Neural progenitor cell (in vitro differentiated cells): ENCODE measurements at places on chromosomes 3 and 15.

GRCh38 chr15:29364426-29365078 lies 94.9 kb upstream of the NSMCE3 start:
- peak; percentile 34 for DNase-seq

GRCh38 chr15:77144492-77145070 lies 73.7 kb upstream of the TSPAN3 start:
- no peak for DNase-seq

GRCh38 chr3:7964899-7965298 lies 536.7 kb upstream of the LMCD1 start:
- peak; percentile 25 for DNase-seq

DNA sequence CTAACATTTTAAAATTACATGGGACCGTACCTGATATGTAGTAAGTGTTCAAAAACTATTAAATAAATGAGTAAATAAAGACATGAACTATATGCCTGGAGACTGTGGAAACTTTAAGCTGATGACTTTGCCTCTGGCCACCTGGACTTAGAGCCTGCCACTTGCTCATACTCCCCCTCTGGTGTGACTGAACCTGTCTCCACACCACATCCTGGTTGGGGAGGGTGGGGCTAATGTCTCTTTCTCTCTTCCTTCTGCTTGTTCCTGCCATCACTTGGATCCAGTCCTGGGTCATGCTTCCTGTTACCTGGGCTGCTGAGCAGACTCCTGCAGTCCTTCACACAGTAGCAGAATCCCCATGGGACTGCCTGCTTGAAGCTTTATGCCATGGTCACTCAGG lies 8.2 kb upstream of the TMEM158 start:
- DNase-seq: no peak

GRCh38 chr15:49984436-49984835 lies 134.6 kb downstream of the ATP8B4 start:
- DNase-seq: no peak

DNA sequence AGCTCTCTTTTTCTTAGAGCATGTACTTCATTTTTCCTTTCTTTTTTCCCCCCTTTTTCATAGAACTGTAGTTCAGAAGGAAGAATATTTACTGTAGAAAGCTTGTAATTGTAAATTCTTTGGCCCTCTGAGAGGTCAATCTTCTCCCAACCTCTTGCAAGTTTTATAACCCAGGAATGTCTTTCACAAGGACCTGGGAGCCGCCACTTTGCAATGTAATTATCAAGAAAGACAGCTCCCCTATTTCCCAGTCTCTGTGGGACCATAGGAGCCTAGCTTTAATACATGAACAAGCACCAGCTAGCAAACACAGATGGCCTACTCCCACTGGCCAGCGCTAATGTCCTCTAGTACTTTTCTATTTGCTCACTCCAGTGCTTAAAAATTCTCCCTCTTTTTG lies 51.4 kb downstream of the NFKBIZ start:
- DNase-seq: no peak

GRCh38 chr3:31760654-31761053 lies 220.4 kb downstream of the OSBPL10 start:
- no peak for DNase-seq

GRCh38 chr3:100252001-100252400 lies 8.8 kb upstream of the TBC1D23 start:
- no peak for DNase-seq

DNA sequence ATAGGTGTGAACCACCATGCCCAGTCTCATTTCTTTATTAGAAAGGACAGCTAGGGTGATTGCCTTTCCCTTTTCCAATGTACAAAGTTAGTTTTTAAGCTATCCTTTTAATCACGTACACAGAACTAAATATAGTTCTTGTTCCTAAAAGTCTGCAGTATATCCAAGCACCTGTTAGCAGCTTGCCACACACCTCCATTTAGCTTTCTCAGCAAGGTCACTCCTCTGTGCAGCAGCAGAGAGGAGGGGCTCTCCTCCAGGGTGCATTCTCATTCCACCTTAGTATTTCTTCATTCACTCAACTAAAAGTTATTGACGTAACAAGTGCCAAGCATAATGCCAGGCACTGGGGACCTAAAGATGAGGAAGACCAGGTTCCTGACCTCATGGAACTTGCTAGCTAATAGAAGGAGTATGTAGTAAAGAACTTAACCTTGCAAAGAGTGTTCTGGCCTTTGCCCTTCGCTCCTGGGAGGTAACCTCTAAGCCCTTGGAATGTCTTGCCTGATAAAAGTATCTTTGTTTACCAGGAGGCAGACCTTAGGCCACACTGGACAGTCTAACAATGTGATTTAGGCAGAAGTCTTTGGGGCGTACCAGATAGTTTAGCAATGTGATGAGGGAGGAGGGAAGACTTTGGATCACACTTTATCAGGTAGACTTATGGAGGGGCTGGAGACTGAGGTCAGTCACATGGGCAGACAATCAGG lies 12.7 kb upstream of the PTPN9 start:
- no peak for DNase-seq

DNA sequence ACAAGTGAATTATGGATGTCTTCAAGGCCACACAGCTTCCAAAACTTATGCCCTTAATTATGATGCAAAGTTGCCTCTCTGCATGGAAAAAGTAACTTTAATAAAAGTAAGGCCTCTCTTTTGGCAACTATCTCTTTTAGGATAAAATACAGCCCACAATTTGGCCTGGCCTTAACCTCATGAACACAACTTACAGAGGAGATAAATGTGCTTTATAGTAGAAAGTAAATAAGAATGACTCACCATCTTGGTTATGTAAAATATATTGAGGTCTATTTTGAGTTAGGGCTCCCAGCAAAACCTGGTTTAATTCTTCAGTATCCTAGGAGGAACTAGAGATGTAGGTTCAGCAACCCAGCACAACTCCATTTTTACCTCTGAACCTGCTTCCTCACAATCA lies 164.0 kb downstream of the ROBO2 start:
- DNase-seq: no peak

DNA sequence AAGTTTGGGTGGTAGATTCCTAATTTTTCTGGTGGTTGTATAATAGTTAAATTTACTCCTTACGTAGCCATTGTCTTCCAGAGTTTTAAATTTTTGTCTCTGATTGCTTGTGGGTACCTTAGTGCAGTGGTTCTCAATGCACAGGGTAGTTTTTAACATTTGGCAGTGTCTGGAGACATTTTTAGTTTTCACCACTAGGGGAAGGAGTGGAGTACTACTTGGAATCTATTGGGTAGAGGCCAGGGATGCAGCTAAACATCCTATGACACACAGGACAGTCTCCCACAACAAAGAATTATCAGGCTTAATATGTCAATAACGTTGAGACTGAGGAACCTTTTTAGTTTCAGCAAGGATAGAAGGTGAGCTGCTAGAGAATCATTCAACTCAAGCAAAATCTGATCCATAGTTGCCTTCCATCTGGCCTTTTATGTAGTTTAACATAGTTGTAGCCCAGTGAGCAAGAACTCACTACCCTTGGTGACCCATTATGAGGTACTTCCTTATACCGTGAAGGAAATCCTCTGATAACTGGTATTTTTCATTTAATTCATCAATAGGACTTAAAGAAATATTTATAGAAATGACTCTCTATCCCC lies 8.6 kb upstream of the STX19 start:
- peak; percentile 41 for DNase-seq

- peak; percentile 59 for DNase-seq
Observed at GRCh38 chr15:92883163-92883875, 16.8 kb upstream of the CHD2 start.

GRCh38 chr15:39717134-39717533 lies 65.5 kb downstream of the FSIP1 start:
- DNase-seq: no peak

DNA sequence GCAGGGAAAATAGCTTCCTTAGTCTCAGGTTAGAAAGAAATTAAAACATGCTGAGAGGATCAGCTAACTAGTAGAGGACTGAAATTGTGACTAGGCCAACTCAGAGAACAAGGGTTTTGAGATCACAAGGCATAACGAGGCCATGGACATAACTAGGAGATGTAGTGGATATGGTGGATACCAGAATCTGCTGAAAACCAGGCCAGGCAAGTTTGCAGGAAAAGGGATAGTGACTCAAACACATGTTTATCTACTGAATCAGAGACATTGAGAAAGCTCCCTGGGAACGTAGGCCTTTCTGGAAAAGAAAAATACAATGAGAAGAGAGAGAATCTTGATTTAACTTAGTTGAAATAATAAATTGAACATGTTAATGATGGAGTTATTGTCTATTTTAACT lies 326.5 kb upstream of the GBE1 start:
- no peak for DNase-seq

DNA sequence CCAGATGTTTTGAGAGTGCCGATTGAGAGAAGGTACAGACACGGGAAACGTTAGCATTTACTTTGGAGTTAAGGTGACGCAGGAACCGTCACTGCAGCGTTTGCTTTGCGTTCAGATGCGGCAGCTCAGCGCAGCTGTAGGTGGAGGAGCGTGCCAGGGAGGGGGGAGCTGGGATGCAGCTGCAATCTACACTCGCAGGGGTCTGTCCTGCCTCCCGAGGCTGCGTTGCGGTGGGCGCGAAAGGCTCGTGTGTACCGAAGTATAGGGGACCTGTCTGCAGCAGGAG lies 425 bp upstream of the FYTTD1 start:
- peak; percentile 79 for DNase-seq

GRCh38 chr3:184910664-184911063 lies 98.7 kb downstream of the VPS8 start:
- DNase-seq: no peak

- DNase-seq: no peak
Observed at GRCh38 chr15:66952756-66953522, 112.5 kb upstream of the SMAD3 start.
